Heart right ventricle (tissue), 16 donors: ENCODE measurements at places on chromosomes 2 and 18.
A peak's percentile ranks its signal among the peaks of the same experiment; 100 is the strongest.

DNA sequence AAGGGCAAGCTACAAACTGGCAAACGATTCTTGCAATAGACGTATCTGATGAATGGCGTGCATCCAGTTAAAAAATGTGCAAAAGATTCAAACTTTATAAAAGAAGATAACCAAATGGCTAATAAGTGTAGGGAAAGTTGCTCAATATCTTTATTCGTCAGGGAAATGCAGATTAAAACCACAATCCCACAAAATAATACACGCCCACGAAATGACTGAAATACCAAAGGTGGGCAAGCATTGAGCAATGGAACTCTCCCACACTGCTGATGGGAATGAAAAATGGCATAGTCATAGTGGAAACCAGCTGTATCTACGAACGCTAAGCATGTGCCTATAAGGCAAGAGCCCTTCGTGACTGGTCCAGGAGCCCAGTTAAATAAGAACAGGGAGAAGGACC, 168.6 kb upstream of the SIX2 start:
- DNase-seq, result no peak

GRCh38 chr2:72413716-72414115, 266.1 kb upstream of the CYP26B1 start:
- no peak for DNase-seq

GRCh38 chr2:182550234-182550633, 123.4 kb upstream of the PDE1A start:
- DNase-seq, result no peak

DNA sequence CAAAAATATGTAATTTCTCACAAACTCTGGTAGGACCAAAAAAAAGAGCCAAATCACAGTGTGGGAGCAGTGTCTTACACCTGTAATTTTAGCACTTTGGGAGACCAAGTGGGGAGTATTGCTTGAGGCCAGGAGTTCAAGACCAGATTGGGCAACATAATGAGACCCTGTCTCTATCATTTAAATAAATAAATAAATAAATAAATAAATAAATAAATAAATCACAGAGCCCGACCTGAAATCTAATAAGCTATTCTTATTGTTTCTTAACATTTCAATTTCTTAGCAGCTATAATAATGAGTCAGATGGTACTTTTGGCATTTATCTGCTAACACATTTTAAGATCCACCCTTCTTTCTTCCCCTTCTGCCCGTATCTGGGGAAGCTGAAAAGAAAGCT, 1229.6 kb downstream of the SUCLG1 start:
- DNase-seq, result no peak

DNA sequence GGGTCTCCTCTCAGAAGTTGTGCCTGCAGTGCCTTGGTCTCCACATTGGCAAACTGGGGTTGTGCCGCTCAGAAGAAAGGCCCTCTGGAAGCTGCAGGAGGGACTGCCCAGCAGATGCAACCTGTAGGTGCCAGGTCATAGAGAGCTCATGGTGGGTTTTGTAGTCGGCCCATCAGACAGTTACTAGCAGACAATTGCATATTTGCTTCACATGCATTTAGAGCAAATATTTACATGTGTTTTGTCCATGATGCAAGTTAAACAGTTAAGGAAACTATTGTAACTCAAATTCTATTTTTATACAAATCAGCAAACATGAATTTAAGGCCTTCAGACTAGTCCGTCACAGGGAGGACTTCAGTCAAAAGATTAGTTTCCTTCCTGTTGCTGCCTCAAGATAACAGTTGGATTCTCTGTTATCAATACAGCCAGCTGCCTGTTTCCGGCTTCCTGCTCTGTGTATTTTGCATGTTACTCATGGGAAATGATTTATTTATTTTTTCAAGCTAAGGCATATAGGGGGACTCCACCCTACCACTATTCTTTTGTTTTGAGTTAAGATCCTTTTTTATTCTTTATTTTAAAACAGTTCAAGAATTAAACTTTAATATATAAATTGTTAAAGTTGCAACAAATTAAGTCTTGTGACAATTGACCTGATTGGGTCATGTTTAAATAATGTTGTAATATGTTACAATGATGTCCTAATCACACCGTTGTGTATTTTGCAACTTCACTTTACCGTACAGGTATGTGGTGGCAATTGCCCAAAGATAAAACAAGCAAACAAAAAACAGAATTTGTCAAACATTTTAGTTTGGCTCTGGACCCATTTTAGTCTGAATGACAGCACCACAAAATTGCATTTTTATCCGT, 133.5 kb downstream of the SPTBN1 start:
- DNase-seq, result peak; percentile 64

DNA sequence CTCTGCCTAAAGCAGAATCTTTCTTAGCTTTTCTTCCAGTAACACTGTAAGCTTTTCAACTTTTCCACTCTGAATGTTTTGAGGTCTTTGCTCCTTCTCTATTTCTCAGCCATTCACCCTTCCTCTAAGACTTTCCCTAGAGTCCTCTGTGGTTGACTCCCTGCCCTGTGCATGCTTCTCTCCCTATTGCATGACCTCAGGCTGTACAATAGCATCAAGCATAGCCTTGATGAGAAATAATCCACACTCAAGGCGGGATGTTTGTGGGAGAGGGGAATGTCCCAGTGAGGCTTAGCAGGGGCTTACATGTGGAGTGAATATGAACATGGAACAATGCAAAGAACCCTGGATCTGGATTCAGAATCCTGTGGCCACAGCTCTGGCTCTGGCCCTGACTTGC, 48.4 kb upstream of the IGFBP5 start:
- no peak for DNase-seq

GRCh38 chr2:137221797-137222492, 456.6 kb downstream of the THSD7B start:
- DNase-seq, result no peak

DNA sequence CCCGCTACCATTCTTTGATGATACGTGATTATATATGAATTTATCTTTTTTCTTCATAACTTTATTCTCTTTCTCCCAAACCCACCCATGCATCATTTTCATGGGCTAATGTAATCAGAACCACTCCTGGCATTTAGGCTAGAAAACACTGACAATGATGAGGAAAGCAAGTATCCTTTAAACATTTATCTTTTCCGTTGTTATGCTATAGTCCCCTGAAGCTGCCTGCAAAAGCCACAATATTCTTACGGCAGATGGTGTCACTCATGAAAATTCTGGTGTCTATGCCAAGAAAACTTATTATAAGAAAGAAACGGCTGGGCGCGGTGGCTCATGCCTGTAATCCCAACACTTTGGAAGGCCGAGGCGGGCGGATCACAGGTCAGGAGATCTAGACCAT, 221.8 kb upstream of the CTAGE1 start:
- DNase-seq, result no peak

DNA sequence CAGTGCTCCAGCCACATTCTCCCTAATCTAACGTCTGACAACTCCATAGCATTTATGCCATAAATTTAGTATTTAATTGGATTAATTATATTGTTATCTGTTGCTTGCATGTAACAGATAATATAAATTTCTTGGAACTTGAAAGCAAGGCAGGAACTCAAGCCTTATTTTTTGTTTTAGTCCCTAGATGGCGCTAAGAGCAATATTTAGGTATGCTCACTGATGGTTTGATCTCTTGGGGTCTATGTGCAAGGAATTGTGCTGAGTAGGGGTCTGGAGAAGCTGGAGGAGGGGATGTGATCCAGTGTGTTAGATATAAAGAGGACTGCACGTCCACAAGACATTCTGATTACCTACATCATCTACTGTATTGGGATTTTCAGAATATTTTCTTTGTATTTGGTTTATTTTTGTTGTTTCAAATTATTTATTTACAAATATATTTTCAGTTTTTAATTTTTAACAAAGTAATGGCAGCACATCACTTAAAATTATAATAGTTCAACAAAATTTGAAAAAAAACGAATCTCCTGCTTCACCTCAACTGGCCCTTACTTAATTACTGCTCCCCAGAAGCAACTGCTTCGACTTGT, 32.8 kb downstream of the KATNAL2 start:
- no peak for DNase-seq

- no peak for DNase-seq
Observed at GRCh38 chr2:17800219-17800618, 16.0 kb upstream of the MSGN1 start.

GRCh38 chr2:85724731-85725181, 29.0 kb upstream of the ATOH8 start:
- DNase-seq, result no peak

- DNase-seq, result no peak
Observed at GRCh38 chr2:21910832-21911507, 787.2 kb downstream of the TDRD15 start.

GRCh38 chr2:45169339-45170190, 160.3 kb upstream of the SIX2 start:
- DNase-seq, result no peak

GRCh38 chr2:234950730-234951663, 820 bp upstream of the SH3BP4 start:
- DNase-seq, result no peak

- DNase-seq, result no peak
Observed at GRCh38 chr2:238881353-238882081, 33.6 kb downstream of the TWIST2 start.

- DNase-seq, result no peak
Observed at GRCh38 chr18:54801374-54801773, 26.9 kb upstream of the RAB27B start.

DNA sequence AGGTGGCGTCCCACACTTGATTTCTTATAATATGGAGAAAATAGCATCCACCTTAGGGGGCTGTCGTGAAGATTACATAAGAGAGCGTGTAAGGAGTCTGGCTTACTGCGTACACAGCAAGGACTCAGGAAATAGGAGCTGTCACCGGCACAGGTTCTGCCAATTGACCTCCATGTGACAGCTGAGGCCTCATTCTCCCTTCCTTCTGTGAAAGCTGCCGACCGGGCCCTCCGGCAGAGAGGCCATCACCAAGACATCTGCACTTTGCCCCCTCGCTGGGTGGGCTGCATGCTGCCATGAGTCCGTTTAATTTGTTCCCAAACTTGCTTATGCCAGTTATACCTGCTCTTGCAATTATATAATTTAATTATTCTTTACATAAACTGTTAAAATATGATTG, 27.7 kb downstream of the HS1BP3 start:
- DNase-seq, result no peak

DNA sequence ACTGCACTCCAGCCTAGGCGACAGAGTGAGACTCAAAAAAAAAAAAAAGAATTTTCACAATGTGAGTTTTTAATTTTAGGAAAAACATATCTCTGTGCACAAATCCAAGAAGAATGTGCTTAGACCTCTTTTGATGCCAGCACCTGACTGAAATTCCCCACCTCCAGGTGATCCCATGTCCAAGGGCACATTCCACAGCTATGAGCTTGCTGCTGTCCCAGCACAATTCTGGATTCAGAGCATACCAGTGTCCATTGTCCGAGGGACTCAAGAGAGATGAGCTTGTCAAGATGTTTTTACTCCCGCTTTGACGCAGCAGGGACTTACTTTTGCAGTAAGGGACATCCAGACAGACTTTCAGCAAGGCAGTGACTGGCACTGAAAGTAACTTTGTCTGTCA, 489.1 kb upstream of the ACVR2A start:
- no peak for DNase-seq

GRCh38 chr18:48536516-48536915, 2.3 kb upstream of the CTIF start:
- DNase-seq, result no peak
